ENCODE measurements at places on chromosomes 12 and 14.

- H3K4me3 ChIP-seq, result no peak overlapping the region
- DNase-seq, result no peak
- no peaks in the 10 kb centered on the region for H3K36me3 ChIP-seq
- no peaks in the 10 kb centered on the region for H3K4me1 ChIP-seq
Observed at GRCh38 chr12:84046859-84047258, 865.7 kb downstream of the SLC6A15 start.

GRCh38 chr14:27739657-27740156 lies 1026.9 kb upstream of the FOXG1 start:
- no peak for DNase-seq
- H3K4me3 ChIP-seq, result no peak overlapping the region

DNA sequence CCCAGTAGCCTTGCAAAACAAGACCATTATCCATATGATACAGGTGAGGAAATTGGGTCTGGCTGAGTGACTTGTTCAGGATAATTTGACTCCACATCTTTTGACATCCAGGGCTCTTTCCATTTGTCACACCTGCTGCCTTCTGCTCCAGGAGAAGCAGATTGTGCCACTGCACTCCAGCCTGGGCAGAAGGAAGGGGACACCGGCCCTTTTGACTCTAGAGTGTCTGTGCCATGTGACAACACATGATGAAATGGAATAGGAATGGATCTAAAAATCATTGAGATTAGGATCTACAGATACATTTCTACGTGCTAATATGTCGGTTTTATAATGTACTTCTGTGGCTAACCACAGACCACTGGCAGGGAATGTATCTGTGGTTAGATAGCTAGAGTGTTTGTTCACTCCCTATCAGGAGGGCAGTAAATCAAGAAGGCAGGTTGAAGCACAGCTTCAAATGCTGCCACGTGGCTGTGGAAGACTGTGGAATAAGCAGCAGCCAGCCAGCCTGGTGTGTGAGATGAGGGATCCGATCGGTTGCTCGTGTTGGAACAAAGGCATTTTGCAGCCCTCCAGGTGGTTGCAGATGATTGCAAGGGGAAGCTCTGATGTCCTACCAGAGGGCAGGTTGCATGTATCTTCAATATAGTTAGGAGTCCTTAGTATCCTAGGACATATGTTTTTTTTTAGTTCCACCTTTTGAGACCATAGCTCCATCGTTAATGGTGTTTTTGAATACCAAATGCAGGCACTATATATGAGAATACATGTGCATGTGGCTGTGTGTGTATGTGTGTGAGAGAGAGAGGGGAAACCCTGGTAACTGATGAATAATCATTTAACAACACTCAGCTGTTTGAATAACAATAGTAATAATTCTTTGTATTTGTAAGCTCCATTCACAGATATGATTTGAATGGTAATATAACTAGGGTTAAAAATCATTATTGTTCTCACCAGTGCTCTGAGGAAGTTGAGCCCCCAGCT lies 28.6 kb downstream of the EML1 start:
- H3K27me3 ChIP-seq, result no peaks in the 10 kb centered on the region
- DNase-seq, result no peak
- H3K4me1 ChIP-seq, result peaks cover 21% of the 10 kb centered on the region
- H3K36me3 ChIP-seq, result no peaks in the 10 kb centered on the region
- H3K27ac ChIP-seq, result no peak overlapping the region

GRCh38 chr12:69447892-69448291 lies 22.3 kb upstream of the FRS2 start:
- H3K27me3 ChIP-seq, result no peaks in the 10 kb centered on the region
- H3K4me1 ChIP-seq, result no peaks in the 10 kb centered on the region
- no peak for DNase-seq
- no peaks in the 10 kb centered on the region for H3K36me3 ChIP-seq
- H3K4me3 ChIP-seq, result no peak overlapping the region

DNA sequence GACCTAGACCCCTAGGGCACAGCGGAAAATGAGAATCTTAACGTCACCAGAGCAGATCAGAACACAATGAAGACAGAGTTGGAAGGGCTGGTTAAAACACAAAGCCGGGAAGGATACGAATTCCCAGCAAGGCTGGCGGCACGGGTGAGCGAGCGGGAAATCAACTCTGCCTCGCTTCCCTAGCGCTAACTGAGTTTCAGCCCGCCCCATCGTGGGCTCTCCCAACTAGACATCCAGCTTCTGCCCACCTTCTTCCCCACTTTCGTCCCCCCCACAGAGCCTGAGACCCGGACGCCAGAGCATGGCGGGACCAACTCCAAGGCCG lies 377 bp downstream of the CCNT1 start:
- H3K27me3 ChIP-seq, result no peaks in the 10 kb centered on the region
- peak overlapping the region; percentile 78 for H3K4me3 ChIP-seq
- peak overlapping the region; percentile 96 for H3K27ac ChIP-seq
- DNase-seq, result no peak
- peaks cover 15% of the 10 kb centered on the region for H3K36me3 ChIP-seq

- no peaks in the 10 kb centered on the region for H3K27me3 ChIP-seq
- H3K36me3 ChIP-seq, result peaks cover 25% of the 10 kb centered on the region
- H3K4me3 ChIP-seq, result peak overlapping the region; percentile 71
Observed at GRCh38 chr12:16350682-16351081, 3.2 kb downstream of the MGST1 start.

DNA sequence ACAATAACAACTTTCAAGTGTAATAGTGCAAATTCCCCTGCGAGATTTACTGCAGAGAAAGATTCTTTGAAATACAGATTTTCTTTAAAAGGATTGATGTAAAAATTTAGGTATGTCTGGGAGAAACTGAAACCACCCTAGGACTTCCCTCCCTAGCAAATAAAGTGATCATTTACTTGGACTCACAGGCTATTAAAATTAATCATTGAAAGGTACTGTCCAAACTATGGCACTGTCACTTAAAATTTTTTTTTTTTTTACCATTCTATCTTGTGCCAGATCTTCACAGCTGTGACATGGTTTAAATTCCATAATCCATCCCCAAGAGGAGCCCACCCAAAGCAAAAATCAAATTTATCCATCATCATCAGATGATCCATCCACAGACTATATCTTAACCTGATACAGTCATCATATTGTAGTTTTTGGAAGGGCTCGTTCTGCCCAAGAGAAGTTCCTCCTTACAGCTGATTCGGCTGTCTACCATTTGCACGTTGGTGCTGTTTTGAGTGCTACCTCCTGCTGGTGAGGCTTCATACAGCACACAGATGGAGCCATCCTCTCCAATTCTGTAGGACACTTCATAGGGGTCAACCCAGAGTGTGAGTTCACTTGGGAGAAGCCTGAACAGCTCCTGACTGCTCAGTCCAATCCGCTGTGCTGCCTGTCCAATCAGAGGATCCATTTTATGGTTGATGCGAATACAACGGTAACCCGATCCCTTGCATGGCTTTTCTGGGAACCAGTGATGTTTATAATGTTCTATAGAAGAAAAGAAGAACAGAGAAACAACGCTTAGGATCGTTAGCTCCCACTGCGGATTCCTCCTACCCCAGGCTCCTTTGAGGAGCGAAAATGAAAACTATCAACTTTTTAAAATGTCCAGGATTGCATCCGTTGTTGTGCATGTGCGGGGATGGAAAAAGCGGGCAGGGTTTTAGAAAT lies 1.7 kb downstream of the BTG1 start:
- peak overlapping the region; percentile 78 for H3K4me3 ChIP-seq
- peaks cover 13% of the 10 kb centered on the region for H3K36me3 ChIP-seq
- DNase-seq, result peak; percentile 84
- H3K27ac ChIP-seq, result peak overlapping the region; percentile 33

- no peak for DNase-seq
- H3K4me1 ChIP-seq, result peaks cover 8% of the 10 kb centered on the region
- H3K27ac ChIP-seq, result no peak overlapping the region
- no peak overlapping the region for H3K4me3 ChIP-seq
- H3K36me3 ChIP-seq, result no peaks in the 10 kb centered on the region
Observed at GRCh38 chr14:49508124-49508523, 78.1 kb downstream of the RPS29 start.

DNA sequence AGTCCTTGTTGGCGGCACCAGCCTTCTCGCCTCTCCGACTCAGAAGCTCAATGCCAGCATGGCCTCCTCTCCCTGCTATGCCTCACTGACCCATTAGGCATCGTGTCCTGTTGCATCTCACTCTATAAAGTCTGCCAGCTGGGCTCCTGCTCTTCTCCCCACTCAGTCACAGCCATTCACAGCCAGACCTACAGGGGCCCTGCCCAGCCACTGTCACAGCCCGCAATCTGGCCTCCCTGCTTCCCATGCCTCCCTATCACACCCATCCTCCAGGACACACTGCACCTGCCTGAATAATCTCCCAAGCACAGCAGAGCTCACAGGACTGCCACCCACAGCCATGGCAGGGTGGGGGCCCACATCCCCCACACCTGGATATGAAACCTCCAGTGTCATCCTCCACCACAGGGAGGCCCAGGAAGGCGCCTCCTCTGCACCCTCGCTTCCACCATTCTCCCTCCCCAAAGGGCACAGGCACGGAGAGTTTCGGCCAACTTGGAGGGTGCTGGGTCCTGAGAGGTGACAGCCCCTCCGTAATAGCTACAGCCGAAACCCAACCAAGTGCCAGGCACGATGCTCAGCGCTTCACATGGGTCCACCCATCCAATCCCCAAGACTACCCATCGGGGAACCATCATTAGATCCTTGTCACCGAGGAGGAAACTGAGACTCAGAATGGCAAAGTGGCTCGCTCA lies 370.3 kb downstream of the BCL11B start:
- H3K4me1 ChIP-seq, result peaks cover 7% of the 10 kb centered on the region
- H3K36me3 ChIP-seq, result no peaks in the 10 kb centered on the region
- no peak overlapping the region for H3K27ac ChIP-seq
- DNase-seq, result no peak
- H3K27me3 ChIP-seq, result no peaks in the 10 kb centered on the region
- no peak overlapping the region for H3K4me3 ChIP-seq

DNA sequence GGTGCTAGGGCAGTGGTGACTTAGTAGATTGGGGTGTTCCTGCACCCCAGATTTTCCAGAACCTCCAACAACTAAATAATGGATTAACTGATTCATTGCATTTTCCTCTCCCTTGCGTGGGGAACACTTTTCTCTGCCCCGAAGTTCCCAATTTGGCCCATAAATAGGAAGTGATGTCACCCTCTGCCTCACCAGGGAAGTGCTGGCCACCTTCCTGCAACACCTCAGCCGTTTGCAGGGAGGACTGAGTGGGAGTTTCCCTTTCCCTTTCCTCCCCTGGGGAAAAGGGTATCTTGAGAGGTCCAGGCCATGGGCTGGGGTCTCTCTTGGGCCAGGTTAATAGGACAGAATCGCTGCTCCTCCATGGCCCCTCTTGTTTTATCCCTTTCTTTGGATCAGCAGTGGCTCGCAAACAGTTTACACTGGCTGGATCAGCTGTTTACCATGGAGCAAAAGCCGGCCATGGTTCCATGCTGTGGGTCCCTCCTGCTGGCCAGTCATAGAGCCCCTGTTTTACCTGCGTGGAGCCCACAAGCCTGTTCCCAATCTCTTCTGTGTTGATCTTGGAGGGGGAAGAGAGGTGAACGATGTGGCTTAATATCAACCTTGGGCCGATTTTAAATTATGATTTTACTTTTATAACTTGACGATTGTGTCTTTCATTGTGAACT lies 91.6 kb upstream of the VRK1 start:
- no peaks in the 10 kb centered on the region for H3K4me1 ChIP-seq
- DNase-seq, result no peak
- H3K27ac ChIP-seq, result no peak overlapping the region
- H3K4me3 ChIP-seq, result no peak overlapping the region

DNA sequence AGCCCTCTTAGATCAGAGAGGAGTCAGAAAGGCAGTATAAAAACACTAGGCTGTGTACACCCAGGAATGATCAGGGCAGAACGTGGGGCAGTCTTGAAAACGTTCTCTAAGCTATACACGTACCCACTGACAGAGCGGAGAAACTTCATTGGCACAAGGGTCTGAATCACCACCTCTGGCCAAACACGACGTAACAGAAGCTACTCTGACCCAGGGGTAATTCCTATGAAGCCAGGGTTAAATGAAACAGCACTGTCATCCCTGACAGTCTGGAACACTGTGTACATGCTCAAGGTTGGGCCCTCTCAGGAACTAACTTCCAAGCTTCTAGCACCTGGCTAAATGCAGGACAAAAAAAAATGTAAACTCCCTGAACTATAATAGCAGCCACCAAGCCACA lies 38.4 kb downstream of the PARP11 start:
- H3K27ac ChIP-seq, result no peak overlapping the region
- DNase-seq, result no peak
- H3K36me3 ChIP-seq, result no peaks in the 10 kb centered on the region
- no peaks in the 10 kb centered on the region for H3K27me3 ChIP-seq
- H3K4me1 ChIP-seq, result peaks cover 7% of the 10 kb centered on the region

- H3K4me3 ChIP-seq, result no peak overlapping the region
- peak overlapping the region; percentile 60 for H3K27ac ChIP-seq
- peaks cover 27% of the 10 kb centered on the region for H3K4me1 ChIP-seq
Observed at GRCh38 chr12:116719731-116720528, 17.9 kb downstream of the SPRING1 start.

DNA sequence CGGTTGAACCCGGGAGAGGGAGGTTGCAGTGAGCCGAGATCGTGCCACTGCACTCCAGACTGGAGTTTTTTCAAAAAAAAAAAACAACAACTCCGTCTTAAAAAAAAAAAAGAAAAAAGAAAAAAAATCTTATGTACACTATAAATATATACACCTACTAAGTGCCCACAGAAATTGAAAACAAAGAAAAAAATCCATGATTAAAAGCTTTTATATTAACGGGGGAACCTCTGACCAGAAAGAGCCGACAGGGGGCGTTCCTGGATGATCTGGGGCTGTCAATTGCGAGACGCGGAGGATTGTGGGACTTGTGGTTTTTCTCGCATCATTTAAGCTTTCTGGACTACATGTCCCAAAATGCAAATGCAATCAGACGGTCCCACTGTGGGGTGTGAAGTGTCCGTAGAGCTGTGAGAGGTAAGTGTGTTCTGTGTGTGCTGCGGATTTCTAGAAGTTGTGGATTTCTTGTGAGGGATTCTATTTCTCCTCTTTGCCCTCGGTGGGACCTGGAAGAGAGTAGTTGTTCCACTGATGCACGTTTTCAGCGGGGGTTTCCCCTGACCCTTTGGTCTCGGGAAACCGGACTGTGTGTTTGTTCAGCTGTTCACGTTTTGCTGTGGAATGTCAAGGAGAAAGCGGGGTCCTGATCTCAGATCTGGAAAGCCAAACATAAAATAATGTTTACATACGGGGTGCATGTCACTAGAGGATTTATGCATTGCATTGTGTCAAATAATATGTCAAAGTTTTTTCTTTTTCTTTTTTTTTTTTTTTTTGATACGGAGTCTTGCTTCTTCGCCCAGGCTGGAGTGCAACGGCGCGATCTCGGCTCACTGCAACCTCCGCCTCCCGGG lies at the start of gene SIRT4:
Gene SIRT4 (plus strand): TSS at position 360 of the 854 bp plus-strand sequence. CDS start 1,241 bp downstream, outside the sequence.
- peak; percentile 98 for DNase-seq
- H3K4me3 ChIP-seq, result peak within 1 kb of the TSS; percentile 60
- no peaks in the 10 kb centered on the region for H3K36me3 ChIP-seq
- H3K4me1 ChIP-seq, result no peaks in the 10 kb centered on the region
- no peaks in the 10 kb centered on the region for H3K27me3 ChIP-seq

- H3K27ac ChIP-seq, result no peak overlapping the region
- no peaks in the 10 kb centered on the region for H3K36me3 ChIP-seq
Observed at GRCh38 chr14:85316701-85317410, 213.1 kb upstream of the FLRT2 start.

Measured in GM23338 (cell line).